GM12891 (cell line): ENCODE measurements at places on chromosomes 11 and 22.

GRCh38 chr11:86292912-86293616 lies 9.0 kb upstream of the HIKESHI start:
- DNase-seq: no peak

- DNase-seq: no peak
Measured at GRCh38 chr11:48384670-48385069, 18.4 kb upstream of the OR4C5 start.

- DNase-seq: no peak
Measured at GRCh38 chr11:46159680-46160079, 38.4 kb upstream of the PHF21A start.

GRCh38 chr22:40472051-40472450 lies 101.7 kb downstream of the SGSM3 start:
- DNase-seq: no peak

- DNase-seq: no peak
Measured at GRCh38 chr11:73178681-73179080, 36.6 kb upstream of the FCHSD2 start.

- no peak for DNase-seq
Measured at GRCh38 chr11:40716344-40717130, 742.9 kb downstream of the LRRC4C start.

DNA sequence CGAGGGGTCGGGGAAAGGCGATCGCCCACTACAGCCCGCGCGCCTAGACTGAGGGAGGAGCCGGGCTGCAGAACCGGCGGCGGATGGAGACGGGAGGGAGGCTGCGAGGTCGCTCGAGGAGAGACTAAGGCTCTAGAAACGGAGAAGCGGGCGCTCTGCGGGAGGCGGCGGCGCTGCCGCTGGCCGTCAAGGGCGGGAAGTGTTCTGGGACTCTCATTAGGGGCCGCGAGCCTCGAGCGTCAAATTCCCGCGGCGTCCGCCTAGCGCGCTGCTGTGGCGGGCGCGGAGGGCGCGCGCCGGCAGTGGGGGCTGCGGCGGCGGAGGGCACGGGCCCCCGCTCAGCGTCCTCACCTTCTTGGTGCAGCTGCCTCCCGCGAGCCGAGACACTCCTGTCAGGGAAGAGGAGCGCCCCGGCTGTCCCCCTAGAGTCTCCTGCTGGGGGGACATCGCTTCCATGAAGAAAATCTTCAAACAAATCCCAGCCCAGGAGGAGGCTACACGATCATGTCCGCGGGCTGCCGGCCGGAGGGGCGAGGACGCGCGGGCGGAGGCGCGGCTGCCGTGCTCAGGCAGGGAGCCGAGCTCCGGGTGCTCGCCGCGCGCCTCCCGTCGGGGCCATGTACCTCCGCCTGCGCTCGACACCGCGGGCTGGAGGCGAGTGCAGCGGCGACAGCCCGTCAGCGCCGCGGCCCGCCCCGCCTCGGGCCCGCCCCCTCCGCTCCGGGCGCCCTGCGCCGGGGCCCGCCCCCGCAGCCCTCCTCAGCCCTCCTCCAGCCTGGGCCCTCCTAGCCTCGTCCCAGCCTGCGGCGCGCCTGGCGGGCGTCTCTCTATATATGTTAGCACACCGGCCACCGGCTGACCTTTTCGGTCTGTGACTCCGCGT lies at the start of gene ARHGAP20:
TSS of gene ARHGAP20 (minus strand) at position 662 of the 883 bp plus-strand sequence. CDS start at position 456, 206 bp downstream.
- peak; percentile 63 for DNase-seq

- DNase-seq: no peak
Measured at GRCh38 chr11:34331329-34331728, 26.5 kb downstream of the ABTB2 start.

DNA sequence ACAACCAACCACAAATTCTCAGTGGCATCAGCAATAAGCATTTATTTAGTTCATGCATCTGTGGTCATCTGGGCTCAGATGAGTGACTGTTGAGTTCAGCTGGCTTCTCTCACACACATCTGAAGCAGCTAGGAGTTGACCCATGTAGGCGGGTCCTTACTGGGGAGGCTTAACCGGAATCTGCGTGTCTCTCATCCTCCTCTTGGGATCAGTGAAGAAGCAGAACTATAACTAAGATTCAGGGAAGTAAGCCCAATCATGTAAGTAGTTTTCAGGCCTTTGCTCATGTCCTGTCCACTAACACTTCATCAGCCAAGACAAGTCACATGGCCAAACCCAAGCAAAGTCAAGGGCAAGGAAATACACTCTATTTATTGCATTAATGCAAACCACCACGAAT lies 236.2 kb downstream of the C11orf87 start:
- DNase-seq: no peak

- no peak for DNase-seq
Measured at GRCh38 chr11:72947229-72947628, 133.0 kb downstream of the ATG16L2 start.

GRCh38 chr22:46573781-46574437 lies 36.5 kb upstream of the CELSR1 start:
- DNase-seq: no peak

DNA sequence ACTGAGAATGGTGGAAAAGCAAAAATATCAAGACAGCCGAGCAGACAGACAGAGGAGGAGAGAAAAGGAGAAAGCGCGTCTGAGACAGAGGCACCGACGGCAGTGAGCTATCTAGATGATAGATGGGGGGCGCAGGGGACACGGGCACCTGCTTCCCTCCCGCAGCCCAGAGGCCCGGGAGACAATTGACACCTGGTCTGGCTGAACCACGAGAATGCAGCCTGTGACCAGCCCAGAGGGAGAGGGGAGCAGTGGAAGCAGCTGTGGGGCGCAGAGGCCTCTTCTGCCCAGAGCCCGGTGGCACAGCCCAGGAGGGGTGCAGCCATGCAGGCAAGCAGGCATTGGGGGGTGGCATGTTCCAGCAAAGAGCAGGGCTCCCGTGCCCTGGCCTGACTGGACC lies 48.2 kb downstream of the ELFN2 start:
- DNase-seq: no peak
